ENCODE measurements at places on chromosomes 4 and X.

DNA sequence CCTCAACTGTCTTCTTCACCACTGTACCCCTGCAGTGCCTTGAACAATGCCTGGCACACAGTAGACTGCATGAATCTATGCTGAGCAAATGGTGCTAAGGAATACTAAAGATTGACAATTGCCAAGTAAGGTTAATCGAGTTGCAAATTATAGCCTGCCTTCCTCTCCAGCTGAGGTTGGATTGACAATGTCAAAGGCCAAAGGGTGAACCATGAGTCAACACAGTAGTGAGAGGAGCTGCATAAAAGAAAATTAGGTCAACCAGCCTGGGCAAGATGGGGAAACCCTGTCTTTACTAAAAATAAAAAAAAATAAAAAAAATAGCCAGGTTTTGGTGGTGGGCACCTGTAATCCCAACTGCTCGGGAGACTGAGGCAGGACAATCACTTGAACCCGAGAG lies 97.1 kb upstream of the BMPR1B start:
- DNase-seq: no peak

- no peak for DNase-seq
These were observed 149.7 kb downstream of the RRAGB start for GRCh38 chrX:55867181-55867651.

DNA sequence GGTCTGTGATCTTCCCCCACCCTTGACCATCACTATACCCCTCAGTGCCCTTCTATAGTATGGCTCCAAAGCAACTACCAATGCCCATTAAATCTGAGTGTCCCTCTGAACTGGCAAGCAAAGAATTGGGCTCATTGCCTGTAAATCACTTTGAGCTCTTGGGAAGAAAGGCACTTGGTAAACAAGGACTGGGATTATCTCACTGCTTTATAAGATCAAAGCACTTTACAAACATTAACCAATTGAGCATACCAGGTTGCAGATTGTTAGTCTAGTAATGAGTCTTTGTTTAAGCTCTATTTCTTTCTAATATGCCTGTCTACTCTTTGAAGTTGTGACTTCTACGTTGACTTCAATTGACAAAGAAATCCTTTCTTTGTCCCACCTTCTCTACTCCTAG lies 34.1 kb downstream of the AREG start:
- DNase-seq: no peak

GRCh38 chr4:6742989-6743388 lies 27.0 kb downstream of the BLOC1S4 start:
- no peak for DNase-seq

- DNase-seq: no peak
These were observed 47.2 kb downstream of the CXCL1 start for GRCh38 chr4:73916172-73916925.

DNA sequence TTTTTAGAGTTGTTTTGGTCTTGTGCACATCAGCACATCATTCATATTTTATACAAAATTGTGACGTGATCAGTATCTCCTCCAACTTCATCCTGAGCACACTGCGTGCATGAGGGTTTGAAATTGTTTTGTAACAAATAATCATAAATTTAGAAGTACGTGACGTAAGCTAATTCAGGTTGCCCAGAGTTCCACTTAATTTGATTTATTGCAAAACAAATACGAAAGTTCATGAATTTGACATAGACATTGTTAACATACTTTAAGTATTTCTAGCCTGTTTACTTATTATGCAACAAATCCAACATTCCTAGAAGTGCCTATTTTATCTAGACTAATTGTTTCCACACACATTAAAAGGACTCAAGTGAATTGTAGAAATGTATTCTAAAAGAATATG lies 48.3 kb downstream of the MAP7D3 start:
- DNase-seq: no peak

DNA sequence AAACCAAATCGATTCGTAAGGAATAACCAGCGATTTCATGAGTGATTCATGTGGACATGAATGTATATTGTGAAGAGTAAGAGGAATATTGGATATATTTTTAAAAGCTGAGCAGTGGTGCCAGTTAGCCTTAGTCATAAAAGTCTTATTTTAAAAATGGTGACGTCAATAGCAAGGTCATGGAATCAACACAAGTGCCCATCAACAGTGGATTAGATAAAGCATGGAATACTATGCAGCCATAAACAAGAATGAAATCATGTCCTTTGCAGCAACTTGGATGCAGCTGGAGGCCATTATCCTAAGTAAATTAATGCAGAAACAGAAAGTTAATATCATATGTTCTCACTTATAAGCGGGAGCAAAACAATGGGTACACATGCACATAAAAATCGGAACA lies 89.0 kb upstream of the STOX2 start:
- DNase-seq: no peak

DNA sequence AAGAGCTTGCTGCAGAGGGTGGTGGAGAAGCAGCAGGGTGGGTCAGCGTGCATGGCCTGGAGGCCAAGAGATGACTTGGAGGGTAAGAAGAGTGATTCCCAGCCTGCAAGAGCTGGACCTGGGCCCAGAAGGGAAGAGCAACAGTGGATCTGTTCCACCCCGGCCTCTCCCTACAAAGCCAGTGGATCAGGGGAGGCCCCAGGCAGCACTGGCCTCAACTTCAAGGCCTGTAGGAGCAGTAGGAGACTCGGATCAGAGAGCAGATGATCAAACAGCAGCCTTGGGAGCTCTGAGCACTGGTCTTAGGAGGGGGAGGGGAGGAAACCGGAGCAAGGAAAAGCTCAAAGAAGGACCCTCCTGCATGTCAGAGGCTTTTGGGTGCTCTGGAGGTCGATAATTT lies 7.6 kb downstream of the L1CAM start:
- no peak for DNase-seq

DNA sequence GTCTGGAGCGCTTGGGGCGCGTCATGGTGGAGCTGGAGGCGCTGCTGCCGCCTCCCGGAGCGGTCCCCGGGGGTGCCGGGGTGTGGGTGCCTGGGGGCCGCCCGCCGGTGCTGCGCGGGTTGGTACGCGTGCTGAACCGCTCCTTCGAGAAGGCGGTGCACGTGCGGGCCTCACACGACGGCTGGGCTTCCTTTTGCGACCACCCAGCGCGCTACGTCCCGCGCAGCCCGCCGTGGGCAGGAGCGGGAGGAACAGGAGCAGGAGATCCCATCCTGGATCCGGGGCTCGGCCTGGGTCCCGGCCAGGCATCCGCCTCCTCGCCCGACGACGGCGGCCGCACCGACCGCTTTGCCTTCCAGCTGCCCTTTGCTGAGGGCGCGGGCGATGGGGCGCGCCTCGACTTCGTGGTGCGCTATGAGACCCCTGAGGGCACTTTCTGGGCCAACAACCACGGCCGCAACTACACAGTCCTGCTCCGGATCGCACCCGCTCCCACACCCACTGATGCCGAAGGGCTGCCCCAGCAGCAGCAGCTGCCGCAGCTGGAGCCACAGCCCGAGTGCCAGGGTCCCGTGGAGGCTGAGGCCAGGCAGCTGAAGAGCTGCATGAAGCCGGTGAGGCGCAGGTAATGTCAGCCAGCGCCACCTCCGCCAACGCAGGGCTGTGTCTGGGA lies 792 bp downstream of the PPP1R3F start:
- DNase-seq: no peak

- no peak for DNase-seq
These were observed 70.8 kb upstream of the HHIP start for GRCh38 chr4:144575181-144575580.

DNA sequence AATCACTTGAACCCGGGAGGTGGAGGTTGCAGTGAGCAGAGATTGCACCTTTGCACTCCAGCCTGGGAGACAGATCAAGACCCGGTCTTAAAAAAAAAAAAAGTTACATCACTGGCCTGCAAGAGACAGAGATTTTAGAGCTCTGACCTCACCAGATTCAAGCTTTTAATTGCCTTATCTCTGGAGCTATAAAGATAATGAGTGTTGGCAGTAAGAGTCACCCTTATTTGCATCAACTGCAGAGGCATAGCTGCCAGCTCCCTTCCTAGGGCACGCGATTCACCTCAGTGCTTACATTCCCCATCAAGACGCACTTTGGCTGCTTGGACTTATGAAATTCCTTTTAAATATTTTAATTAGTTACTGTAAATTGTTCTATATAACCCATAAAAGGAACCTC lies 12.5 kb upstream of the SPATA4 start:
- no peak for DNase-seq

- DNase-seq: no peak
These were observed 95.7 kb upstream of the DRD5 start for GRCh38 chr4:9685692-9686091.

GRCh38 chr4:48340276-48340964 lies 909 bp upstream of the SLAIN2 start:
- no peak for DNase-seq

- no peak for DNase-seq
These were observed 16.8 kb downstream of the BANK1 start for GRCh38 chr4:101807351-101807750.

DNA sequence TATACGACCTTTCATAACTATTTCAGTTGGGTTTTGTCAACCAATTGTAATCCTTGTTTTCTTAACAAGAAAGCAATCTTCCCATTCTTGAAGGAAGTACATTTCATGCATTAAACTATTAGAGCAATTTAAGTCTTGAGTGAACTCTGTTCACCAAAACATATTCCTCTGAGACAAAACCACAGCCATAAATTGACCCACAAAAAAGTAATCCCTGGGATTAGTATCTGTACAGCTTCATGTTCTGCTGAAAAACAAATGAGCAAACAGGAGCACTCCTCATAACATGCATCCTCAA lies 207.0 kb upstream of the PDE5A start:
- no peak for DNase-seq

DNA sequence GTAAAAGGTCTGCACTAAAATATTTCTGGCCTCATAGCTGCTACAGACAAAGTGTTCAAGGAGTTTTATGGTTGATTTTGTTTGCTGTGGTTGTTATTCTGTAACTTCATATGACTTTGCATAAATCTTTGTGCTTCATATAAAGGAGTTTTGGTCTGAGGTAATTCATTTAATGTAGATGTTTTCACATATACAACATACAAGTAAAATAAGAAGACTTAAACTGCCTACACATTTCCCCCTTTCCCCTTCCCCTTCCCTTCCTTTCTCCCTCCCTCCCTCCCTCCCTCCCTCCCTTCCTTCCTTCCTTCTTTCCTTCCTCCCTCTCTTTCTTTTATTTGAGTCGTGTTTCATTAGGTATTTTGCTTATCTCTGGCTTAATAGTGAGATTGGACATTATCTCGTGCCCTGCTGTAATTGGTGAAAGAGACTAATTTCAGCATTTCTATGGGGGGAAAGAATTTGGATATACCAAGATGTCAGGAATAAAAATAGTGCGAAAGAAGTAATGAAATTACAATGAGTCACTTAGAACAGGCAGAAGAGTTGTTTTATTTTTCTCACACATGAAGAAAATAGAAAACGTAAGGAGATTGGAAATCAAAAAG lies 144.9 kb upstream of the MAD2L1 start:
- DNase-seq: no peak

DNA sequence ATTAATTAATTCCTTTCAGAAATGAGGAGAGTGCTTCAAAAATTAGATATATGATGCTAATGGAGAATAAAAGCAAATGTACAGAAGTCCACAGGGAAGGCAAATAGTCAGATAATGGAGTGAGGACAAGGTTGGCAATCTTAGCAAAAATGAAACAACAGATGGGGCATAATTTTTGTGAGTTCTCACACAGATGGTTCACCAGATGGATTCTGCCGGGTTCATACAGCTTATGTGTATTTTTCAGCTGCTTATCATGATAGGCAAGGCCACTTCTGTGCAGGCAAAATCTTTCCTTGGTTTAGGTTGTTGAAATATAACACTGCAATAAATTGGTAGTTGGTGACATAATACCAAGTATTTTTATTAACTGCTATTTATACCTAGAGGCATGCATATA lies 1539.0 kb upstream of the IGFBP7 start:
- no peak for DNase-seq

GRCh38 chrX:68915778-68916177 lies 87.0 kb downstream of the EFNB1 start:
- DNase-seq: no peak

DNA sequence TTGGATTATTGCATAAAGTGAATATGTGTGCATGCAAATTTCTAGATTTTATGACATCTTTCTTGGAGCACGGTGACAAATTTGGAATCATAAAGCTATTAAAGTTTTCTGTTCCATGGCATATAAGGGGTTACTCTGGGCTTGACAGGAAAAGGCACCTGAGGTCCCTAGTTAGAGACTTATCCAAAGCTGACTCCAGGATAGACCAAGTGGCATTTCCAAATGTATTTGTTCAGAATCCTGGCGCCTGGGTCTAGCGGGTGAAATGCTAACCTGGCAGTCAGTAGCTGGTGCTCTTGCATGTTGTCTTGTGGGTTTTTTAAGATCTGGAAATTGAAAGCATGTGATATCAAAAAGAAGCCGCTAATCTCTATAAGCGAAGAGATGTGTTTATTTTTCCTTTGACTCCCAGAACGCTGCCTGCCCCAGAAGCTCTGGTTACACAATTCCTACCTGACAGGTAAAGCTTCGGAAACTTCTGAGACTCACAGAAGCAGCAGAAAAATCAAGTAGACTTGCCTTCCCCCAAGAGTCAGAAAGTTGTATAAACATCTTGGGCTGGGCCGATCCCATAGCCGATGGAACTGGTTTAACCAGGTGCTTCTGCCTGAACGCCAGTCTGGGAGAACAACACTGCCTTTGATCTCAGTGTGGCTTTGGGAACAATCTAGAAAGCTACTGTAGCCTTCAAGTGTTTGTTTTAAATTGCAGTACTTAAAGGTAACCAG lies 12.9 kb upstream of the ZCCHC4 start:
- DNase-seq: no peak

GRCh38 chrX:40117715-40118285 lies 20.0 kb upstream of the BCOR start:
- peak; percentile 50 for DNase-seq

GRCh38 chr4:165059386-165059785 lies 5.7 kb downstream of the TRIM75 start:
- no peak for DNase-seq
